Astrocyte of the hippocampus (primary cell): ENCODE measurements at places on chromosomes 16 and 17.
A peak's percentile ranks its signal among the peaks of the same experiment; 100 is the strongest.

DNA sequence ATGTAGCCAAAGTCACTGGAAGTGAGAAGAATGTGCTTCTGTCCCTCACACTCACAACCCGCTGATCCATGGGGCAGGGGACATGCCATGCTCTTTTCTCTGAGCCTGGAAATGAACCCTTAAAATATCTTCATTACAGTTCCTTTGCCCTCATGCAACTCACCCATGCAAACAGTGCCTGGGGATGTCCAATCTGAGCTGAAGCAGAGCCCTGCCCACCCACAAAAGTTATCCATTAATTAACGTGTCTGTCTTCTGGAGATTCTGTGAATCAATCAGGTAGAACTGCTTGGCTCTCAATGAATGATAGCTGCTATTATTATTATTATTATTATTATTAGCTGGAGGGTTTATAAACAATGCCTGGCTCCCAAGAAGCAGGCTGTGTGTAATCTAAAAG lies 133.7 kb downstream of the USP31 start:
- DNase-seq = no peak

DNA sequence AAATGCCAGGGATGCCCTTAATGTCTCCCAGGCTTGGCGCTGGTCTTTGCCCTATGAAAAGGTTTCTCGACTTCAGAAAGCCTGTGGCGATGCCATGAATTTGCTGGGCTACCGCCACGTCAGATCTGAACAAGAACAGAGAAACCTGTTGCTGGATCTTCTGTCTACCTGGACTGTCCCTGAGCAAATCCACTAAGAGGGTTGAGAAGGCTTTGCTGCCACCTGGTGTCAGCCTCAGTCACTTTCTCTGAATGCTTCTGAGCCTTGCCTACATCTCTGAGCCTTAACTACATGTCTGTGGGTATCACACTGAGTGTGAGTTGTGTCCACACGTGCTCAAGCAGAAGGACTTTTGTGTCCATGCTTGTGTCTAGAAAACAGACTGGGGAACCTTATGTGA lies 11.4 kb downstream of the CHST4 start:
- DNase-seq = peak; percentile 52

- DNase-seq = no peak
These were observed 10.8 kb upstream of the ASB16 start for GRCh38 chr17:44159519-44160210.

DNA sequence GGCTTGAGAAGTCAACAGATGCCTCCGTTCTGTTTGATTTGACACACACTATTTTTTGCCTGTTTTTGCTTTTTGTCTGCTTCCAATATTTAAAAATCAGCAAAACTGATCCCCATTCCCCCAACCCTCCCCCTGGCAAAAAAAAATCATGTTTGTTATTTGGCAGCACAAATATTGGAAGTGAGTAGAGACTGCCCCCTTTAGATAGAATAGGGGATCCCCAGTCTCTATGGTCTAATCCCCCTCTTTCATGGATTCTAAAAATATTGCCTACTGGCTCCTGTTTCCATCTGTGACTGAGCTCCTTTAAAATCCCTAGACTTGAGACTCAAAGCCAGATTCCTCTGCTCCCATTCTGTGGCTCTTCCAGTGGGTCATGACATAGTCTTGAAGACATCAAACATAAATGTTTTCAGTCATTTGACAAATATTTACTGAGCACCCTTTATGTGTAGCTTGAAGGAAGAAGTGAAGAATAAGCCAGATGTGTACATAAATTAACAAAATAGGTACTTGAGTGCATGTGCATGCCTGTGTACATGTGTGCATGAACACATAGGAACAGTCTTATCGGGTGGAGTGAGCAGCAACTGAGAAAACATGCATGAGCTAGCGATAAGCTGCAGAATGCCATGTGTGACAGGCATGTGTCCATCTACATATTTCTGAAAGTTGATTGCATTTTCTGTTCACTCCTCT lies 101.2 kb downstream of the SALL1 start:
- no peak for DNase-seq

- DNase-seq = peak; percentile 73
These were observed 1.6 kb downstream of the CMIP start for GRCh38 chr16:81445966-81446906.

DNA sequence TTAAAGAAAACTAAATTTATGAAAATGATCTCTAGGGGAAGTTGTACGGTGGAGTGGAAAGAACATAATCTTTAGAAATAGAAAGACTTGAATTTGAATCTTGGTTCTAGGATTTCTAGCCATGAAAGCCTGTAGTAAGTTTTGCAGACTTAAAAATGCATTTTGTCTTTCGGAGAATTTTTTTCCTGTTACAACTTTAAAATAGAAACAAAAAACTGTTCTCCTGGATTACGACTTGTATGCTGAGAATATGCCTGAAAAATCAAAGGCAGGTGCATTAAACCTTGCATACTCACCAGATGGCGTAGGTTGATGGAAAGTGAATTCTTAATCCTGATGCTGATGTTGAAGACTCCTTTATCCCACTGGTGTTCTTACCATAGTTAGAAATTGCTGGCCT lies 7.5 kb upstream of the MPHOSPH6 start:
- no peak for DNase-seq

DNA sequence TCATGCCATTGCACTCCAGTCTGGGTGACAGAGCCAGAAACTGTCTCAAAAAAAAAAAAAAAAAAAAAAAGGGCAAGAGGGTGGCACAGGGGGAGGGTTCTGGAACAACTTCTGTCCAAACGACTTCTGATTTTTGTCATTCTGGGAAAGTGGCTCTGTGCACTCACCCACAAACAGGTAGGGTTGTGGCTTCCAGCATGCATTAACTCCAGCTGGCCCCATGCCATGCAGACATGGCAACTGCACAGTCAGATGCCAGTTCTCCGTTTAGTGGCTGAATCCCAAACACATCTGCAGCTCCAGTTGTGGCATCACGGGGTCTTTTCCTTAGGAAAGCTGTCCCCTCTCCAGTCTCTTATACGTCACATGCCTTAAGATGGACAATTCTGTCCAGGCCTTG lies 30.3 kb downstream of the B4GALNT2 start:
- DNase-seq = no peak

DNA sequence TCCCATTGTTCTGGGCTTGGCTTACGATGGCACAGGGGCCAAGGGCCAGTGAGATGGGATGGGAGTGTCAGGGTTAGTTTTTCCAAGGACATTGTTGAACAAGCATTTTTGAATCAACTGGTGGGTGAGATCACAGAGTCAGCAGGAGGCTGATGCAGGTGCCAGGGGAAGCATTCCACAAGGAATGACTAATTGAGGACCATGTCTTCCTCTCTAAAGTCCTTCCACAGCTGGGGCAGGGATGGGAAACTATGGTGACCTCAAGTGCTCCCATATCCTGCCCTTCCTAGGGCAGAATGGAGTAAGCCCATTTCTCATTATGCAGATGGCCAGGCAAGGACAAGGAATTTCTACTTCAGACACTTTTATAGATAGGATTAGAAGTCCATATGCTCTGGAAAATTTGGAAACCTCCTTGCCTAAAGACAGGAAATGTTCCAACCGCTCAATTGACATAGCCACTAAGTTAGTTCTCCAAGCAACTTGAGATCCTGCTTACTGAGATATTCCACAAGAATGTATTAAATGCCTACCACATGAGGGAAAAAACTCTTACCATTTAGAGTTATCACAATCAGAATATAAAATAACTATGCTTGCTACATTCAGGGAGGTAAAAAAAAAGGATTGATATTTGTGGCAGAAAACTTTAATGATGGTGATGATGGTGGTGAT lies 21.2 kb upstream of the ENGASE start:
- DNase-seq = peak; percentile 27

DNA sequence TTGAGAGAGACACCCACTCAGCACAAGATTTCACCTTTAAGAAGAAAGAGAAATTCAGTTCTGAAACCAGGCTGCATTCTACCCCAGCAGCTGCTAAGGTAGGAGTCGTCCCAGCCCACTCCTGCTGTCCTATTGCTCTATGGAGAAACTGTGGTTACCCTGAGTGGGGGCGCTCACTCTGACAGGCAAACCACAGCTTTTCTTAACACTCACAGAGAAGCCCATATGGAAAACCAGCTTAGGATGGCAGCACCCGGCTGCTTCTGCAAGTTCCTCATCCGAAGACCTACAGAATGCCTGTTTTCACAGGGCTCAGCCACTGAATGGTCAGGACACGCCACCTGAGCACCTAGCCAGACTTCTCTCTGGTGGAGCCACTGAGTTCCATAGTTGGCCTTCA lies 7.5 kb downstream of the ATP5PD start:
- DNase-seq = no peak

DNA sequence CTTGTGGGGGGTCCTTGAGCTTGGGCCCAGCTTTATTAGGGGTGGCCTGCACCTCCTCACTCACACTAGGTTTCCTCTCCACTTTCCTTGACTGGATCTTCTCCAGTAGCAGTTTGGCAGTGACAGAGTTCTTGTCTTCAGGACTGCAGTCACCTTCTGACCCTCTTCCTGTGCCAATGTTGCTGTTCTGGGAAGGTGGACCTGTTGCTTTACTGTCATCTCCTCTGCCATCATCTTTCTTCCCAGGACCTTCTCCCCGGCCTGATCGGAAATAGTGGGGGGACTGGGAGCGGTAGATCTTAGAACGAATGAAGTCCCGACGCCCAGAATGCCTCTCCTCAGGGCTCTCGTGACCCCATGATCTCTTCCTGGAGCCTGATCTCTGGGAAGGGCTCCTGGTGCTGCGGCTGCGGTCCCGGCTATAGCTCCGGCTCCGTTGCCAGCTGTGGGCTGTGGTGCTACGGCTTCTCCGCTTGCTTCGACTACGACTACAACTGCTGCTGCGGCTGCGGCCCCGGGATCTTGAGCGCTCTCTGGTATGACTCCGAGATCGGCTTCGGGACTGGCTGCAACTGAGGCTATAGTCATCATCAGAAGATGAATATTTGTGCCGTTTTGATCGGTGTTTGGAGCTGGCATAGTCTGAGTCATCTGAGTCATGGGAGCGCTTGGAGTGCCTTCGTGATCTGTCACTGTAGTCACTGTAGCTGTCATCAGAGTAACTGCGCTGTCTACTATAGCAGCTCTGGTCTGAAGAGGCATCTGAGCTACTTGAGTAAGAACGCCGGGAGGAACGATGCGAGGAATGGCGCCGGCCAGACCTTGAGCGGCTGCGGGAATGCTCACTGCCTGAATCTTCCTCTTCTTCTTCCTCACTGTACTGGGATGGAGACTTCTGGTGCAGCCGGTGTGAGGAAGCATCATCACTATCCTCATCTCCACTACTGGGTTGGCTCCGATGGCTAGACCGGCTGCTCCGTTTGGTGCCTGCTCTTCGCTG lies 9.5 kb upstream of the ITGA2B start:
- no peak for DNase-seq

GRCh38 chr16:21622545-21622944 lies 23.2 kb downstream of the METTL9 start:
- no peak for DNase-seq

GRCh38 chr17:48014595-48015111 lies 22.9 kb downstream of the COPZ2 start:
- DNase-seq = no peak

GRCh38 chr16:72094266-72094610 lies 591 bp downstream of the DHX38 start:
- DNase-seq = no peak

DNA sequence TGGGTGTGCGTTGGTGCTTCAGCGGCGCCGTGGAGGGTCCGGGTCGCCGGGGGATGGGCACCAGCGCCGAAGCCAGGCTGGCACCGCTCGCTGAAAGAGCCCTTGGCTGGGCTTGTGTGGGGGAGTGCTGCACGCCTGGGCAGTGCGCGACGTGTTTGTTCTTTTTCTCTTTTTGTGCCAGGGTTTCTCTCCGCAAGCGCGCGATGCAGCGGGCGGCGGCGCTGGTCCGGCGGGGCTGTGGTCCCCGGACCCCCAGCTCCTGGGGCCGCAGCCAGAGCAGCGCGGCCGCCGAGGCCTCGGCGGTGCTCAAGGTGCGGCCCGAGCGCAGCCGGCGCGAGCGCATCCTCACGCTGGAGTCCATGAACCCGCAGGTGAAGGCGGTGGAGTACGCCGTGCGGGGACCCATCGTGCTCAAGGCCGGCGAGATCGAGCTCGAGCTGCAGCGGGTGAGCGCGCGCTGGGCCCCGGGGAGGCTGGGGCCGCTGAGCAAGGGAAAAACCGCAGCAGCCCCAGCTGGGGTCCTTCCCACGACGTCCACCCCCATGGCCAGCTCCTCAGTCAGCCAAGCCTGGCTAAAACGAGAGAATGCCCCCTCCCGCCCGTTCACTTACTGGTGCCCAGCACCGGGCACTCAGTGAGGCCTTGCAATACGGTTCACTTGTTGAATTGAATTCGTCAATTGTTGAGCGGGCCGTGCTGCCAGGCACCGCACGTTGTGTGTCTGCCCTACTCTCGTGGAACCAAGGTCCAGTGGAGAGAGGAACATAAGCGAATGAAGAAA lies 541 bp downstream of the GPT2 start:
- DNase-seq = peak; percentile 60

GRCh38 chr16:10868596-10869469 lies 8.2 kb upstream of the CIITA start:
- no peak for DNase-seq

GRCh38 chr16:21610006-21610544 lies 10.7 kb downstream of the METTL9 start:
- no peak for DNase-seq

DNA sequence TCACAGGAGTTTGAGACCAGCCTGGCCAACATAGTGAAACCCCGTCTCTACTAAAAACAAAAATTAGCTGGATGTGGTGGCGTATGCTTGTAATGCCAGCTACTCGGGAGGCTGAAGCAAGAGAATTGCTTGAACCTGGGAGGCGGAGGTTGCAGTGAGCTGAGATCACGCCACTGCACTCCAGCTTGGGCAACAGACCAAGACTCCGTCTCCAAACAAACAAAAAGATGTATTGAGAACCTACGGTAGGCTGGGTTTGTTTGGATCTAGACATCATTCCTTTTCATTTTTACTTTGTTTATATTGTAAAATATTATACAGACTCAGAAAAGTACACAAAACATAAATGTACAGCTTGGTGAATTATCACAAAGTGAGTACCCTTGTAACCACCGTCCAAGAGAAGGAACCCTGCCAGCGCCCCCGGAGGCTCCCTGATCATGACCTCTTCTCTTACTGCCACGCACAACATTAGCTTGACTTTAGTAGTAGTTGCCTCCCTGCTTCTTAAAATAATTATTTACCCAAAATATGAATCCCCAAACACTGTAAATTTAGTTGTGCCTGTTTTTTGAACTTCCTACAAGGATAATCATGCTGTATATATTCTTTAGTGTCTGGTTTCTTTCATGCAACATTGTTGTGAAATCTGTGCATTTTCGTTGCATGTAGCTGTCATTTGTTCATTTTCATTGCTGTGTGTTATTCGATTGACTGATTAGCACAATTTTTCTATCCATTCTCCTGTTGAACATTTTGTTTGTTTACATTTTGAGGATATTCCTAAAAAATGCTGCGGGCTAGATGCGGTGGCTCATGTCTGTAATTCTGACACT lies 56.5 kb downstream of the KSR1 start:
- no peak for DNase-seq
